ENCODE measurements at places on chromosomes 1 and 21.

- no peak for DNase-seq
These were observed 94.5 kb downstream of the SYT2 start for GRCh38 chr1:202615501-202616354.

DNA sequence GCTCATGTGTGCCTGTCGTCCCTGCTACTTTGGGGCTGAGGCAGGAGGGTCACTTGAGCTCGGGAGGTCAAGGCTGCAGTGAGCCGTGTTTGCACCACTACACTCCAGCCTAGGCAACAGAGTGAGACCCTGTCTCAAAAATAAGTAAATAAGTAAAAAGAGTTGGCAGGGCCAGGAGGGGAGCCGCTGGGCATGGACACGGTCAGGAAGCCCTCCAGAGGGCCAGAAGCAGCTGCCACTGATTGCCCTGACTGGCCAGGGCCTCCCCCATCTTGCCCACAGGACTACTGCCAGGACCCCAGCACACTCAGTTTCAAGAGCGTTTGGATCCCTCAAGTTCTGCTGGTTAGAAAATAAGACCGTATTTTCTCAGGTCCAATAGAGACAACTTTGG lies 112.2 kb upstream of the IPO9 start:
- no peak for DNase-seq

GRCh38 chr21:44569861-44570517 lies 3.5 kb upstream of the KRTAP10-4 start:
- DNase-seq = no peak

DNA sequence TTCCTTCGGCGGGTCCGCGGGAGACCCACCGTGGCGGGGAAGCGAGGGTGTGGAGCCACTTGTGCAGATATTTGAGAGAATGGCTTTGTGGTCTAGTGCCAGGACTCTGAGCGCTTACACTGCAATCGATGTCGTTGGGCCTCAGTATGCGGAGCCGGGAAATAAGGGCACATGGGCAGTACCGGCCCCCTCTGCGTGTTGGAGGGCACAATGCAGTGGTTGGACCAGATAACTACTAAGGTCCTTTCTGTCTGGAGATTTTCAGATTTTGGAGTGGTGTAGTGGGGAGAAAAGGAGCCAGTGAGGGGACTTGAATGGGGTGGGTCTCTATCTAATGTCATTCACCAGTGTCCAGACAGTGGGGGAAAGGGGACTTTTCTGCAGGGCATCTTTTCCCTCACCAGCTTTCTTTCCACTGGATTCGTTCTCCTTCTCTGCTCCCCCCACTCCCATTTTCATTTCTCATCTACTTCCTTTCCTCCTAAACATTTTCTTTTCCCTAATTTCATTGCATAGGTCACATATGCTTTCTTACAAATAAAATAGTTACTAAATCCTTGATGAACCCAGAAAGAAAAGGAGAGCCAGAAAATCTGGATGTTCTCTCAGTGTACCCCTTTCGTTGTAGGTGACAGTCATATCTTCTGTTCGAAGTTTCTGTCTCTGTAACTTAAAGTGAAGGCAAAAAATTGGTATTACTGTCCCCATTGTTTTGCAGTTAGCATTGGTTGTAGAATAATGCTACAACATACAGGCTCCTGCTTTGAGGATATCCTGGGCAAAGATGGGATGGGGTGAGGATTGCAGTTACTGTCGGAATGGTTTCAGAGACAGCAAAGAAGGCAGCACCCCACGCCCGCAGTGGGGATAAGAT lies 1.4 kb downstream of the ATF3 start:
- no peak for DNase-seq

- DNase-seq = no peak
These were observed 38.3 kb downstream of the IL6R start for GRCh38 chr1:154443274-154444013.

DNA sequence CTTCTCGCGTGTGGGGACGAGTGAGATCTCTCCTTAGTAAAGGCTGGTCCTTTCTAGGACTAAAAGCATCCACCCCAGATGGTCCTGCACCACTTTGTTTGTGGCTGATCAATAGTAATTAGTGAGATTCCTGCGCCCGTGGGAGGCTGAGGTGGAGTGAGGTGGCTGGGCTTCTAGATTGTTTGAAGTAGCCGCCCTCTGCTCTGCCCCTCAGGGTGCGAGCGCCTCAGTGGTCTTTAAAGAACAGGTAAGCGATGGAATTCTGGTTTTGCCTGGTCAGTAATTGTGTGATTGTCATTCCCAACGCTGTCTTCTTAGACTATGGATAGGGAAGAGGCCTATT lies 20.7 kb downstream of the PEX14 start:
- DNase-seq = no peak

DNA sequence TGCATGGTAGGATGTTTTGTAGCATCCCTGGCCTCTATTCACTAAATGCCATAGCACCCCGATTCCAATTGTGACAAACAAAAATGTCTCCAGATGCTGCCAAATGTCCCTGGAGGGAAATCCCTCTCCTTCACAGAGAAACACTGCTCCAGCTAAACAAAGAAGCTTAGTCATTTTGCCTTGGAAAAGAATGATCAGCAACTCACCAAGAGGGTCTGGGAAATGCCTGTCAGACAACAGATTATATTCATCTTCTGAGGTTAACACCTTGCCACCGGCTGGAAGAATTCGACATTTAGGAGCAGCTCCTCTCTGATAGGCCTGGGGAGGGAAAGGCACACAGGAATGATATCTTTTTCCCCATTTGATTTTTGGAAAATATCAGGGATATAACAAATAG lies 84.4 kb downstream of the NIBAN1 start:
- no peak for DNase-seq

DNA sequence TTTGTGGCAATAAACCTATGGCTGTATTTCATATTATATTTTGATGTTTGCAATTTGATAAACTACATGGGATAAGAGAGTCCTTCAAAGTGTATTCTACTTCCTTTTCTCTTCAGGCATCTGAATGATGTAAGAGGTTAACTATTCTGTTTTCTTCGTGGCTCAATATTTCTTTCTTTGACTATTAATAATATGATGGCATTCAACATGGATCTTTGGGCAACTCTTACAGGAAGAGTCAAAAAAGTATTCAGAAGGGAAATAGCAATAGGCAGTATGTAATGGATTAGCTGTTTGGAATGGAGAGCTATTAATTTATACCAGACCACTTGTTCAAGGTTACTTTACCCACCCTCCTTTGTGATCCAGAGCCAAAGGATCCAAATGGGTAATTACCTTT lies 74.4 kb downstream of the HMCN1 start:
- DNase-seq = no peak

GRCh38 chr1:40926441-40926840 lies 53.1 kb upstream of the CTPS1 start:
- no peak for DNase-seq

GRCh38 chr1:23187637-23188036 lies 19.0 kb upstream of the LUZP1 start:
- no peak for DNase-seq

DNA sequence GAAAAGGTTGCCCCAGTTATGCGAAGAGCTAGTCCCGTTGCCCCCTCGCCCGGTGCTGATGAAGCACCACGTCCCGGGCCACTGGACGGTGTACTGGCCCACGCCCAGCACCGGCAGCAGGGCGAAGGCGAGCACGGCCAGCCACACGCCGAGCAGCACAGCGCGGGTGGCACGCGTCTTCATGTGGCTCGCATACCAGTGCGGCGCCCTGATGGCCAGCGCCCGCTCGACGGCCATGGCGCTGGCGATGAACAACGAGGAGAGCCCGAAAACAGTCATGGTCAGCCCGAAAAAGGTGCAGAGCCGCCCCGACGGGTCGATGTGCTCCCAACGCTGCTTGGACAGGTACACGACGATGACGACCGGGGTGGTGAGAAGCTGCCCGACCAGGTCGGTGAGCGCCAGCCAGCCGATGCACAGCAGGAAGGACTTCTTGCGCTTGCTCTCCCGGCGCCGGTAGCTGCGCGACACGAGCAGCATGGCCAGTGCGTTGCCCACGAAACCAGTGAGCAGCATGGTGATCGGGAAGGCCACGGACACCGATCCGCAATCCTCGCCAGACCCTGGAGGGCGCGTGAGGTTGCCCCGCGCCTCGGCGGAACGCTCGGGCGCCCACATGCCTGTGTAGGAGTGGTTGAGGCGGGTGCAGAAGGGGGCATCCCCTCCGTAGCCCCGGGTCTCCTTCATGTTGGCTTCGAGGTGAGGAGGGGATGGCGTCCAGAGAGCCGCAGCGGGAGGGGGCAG lies 553 bp downstream of the PTGER3 start:
- peak; percentile 6 for DNase-seq

- DNase-seq = no peak
These were observed 145.6 kb downstream of the GDAP2 start for GRCh38 chr1:117783606-117784396.

- DNase-seq = no peak
These were observed 20.5 kb upstream of the ST3GAL3 start for GRCh38 chr1:43686801-43687200.

GRCh38 chr1:63230722-63231121 lies 91.6 kb upstream of the FOXD3 start:
- DNase-seq = no peak

GRCh38 chr1:28898405-28898881 lies 15.9 kb upstream of the EPB41 start:
- DNase-seq = no peak

- DNase-seq = no peak
These were observed 1.7 kb downstream of the PKNOX1 start for GRCh38 chr21:42975886-42976608.

DNA sequence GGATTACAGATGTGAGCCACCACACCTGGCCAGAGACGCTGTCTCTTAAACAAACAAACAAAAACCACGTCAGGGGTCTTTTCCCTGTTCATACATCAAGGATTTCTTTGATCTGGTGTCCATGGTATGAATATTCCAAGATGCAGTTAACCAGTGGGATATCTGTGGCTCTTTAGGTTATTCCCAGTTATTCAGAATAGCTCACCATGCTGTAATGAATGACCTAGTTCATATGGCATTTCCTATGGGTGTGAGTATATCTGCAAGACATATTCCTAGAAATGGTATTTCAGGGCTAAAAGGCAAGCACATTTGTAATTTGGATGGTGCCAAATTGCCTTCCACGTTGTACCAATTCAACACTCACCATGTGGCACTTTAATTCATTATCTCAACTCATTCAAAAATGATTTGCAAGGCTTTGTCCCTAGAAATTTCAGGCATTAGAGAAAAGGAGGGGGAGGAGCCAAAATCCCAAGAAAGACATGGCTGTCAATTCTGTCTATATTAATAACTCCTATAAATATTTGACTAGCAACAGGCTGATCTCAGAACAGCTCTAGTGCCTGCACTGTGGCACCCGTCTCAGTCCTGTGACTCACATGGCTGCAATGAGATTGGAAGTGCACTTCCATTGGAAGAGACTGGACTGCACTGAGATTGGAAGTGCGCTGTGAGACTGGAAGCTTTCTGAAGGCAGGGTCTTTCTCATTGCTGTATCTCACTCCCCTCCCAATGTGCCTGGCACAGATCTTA lies 6.0 kb upstream of the STMN1 start:
- DNase-seq = no peak

GRCh38 chr1:189596197-189596596 lies 881.5 kb downstream of the BRINP3 start:
- DNase-seq = no peak

GRCh38 chr1:188986745-188987417 lies 1490.8 kb downstream of the BRINP3 start:
- no peak for DNase-seq

DNA sequence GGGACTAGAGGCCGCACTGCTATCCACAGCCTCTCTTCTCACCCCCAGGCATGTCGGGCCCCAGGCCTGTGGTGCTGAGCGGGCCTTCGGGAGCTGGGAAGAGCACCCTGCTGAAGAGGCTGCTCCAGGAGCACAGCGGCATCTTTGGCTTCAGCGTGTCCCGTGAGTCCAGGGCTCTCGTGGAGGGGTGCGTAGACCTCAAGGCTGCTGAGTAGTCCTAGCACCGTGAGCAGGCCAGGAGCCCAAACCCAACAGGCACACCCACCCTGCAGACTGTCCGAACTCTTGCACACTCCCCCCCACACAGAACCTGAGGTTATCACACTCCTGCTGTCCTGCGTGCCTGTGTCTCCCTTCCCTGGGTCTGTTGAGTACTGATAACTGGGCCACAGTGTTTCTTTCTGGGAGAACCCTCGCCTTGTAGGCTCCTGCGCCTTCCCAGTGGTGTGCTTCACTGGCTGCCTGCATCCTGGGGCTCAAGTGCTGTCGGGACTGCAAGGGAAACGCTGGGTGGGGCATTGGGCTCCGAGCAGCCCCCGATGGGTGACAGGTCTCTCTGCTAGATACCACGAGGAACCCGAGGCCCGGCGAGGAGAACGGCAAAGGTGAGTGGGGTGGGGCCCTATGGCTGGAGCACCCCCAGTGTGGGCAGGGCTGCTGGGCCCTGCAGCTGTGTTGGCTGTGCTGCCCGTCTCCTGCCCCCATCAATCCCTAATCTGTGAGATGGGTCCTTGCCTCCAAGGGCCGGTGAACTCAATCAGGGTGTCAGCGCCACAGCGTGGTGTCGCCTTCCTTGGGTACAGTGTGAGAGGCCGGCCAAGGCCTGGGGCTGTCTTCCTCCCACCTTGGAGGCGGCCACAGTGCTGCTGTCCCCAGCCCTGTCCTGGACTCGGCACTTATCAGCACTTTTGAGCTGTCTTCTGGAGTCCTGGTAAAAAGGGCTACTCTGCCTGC lies 4.0 kb upstream of the GJC2 start:
- DNase-seq = no peak

- DNase-seq = no peak
These were observed 195.2 kb downstream of the S1PR1 start for GRCh38 chr1:101431956-101432510.

DNA sequence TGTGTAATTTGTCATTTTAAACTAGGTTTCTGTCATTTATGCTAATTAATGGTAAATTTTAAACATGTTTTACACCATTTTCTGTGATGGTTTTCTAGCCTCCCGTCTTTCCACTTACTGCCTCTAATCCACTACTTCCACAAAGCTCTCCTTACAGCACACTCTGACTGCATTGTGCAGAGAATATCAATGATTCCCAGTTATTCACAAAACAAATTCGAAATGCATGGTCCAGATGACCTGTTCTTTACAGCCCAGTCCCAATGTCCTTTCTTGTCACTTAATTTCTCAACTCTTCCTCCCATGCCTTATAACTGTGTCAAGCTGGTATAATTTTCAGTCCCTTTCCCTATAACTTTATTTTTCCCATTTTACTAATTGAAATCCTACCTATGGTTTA lies 770.5 kb downstream of the USP25 start:
- DNase-seq = no peak

DNA sequence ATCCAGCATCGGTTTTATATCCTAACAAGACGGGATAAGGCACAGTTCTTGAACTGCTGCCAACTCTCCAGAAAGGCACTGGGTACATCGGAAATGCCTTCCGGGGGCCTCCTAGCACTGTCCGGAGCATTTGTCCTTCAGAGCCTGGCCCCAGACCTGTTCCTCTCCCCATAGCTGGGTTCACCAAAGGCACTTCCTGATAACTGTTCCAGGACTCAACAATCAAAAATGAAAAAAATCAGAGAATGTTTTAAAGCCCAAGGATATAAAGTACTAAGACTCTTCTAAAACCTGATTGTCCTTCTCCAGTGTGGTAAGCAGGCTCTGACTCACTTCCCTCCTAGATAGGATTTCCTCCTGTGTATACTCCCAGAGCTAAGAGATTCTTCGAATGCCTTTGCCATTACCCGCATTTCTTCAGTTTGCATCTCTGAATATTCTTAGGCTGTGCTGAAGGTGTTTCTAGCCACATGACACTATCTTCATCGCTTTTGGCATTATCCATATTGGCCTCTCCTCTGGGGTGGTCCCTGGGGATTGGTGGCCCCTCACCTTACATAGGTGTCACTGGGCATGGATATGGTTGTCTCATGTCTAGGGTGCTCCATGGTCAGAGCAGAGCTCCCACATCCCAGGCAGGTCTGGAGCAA lies 112.9 kb downstream of the ZBTB18 start:
- DNase-seq = no peak

GRCh38 chr1:164472841-164473240 lies 86.1 kb upstream of the PBX1 start:
- no peak for DNase-seq
